ENCODE measurements at places on chromosomes 2 and 18.

DNA sequence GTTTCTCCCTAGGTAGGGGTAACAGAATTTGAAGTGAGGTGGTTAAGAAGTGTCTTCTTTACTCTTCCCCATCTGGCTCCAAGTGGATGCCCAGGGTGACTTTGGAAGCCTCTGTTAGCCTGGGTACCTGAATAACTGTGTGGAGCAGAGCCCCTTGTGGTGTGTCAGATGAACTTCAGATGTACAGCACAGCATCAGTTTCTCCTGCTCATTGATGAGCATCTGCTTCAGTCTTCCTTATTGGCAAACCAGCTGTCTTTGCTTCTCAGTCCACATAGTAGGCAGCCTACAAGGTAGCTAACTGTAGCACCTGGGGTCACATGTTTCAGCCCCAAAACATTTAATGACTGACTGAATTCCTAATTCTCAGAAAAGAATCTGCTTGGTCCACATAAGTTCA is 56.2 kb upstream of the ATP8B1 start:
- DNase-seq = no peak

DNA sequence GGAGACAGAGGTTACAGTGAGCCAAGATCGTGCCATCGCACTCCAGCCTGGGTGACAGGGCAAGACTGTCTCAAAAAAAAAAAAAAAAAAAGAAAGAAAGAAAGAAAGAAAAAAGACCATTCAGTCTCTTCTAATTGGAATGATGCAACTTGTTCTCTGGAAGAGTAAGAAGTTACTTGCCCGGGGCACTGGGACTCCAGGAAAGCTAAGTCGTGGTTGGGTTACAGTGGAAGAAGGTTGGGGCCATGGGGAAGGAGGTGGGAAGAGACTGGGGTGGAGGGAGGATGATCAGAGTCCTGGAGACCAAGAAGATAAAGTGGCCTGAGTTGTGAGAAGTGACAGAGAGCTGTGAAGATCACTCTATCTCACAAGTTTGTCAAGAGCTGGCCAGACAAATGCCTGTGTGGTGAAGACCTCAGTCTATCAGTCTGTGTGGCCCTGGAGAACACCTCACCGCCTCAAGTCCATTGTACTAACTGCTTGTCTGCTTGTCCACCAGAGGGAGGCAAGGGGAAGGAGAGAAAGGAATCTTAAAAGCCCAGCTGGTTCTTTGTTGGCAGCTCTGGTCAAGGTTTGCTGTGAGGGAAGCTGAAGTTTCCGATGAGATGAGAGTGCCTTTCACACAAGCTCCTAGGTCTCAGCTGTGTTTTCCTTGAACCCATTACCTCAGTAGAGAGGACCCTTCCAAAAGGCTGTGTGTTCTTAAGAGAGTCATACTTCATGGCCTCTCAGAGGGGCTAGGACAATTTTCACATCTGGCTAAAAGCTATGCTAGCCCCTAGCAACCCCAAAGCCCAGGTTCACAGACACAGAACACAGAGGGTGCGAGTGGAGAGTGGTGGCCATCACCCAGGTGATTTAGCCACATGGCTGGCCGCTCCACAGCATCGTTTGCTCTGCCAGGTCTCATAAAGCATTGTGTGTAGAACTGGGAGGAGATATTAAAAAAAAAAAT is 72.0 kb upstream of the TMEM178A start:
- no peak for DNase-seq

- DNase-seq = no peak
Measured at GRCh38 chr2:170165129-170165528, 12.8 kb upstream of the MYO3B start.

DNA sequence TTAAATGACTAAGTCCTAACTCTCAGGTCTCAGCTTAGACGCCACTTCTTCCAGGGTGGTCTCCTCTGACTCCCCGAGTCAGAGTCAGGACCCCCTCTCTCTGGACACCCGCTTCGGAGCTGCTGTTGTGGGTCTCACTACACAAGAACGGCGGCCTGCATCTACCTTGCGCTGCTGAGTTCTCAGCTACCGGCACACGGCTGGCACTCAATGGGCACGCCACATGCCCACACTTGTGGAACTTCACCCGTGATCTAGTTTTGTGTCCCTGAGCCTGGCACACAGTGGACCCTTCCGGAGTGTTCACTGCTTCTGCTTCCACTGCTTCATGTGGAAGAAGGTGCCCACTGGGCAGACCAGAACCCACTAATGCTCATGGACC is 58.3 kb upstream of the ID2 start:
- no peak for DNase-seq

- no peak for DNase-seq
Measured at GRCh38 chr18:40413160-40413559, 1541.9 kb upstream of the PIK3C3 start.

DNA sequence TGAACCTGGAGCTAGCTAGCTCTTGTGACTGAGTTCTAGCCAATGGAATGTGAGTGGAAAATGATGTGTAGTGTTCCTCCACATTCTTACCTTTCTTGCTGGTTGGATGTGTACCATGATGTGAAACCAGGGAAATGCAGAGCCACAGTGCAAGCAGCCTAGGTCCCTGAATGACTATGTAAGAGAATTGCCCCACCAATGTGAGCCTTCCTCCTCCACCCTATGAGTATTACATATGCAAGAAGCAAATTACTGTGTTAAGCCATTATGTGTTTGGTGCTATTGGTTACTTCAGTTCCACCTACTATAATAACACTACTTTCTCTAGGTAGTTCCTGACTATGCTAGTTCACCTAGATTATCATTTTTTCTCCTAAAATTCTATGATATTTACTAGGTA is 39.6 kb downstream of the LCLAT1 start:
- no peak for DNase-seq

DNA sequence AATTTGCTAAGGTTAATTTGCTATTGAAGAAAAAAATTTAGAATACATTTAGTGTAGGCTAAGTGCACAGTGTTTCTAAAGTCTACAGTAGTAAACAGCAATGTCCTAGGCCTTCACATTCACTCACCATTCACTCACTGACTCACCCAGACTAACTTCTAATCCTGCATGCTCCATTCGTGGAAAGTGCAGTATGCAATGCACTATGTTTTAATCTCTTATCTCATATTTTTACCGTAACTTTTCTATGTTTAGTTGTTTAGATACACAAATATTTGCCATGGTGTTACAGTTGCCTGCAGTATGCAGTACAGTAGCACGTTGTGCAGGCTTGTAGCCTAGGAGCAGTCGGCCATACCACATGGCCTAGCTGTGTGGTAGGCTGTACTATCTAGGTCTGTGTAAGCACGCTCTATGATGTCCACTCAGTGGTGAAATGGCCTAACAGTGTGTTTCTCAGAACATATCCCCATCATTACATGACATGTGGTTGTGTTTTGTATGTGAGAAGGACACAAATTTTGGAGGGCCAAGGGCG is 18.1 kb upstream of the RFX8 start:
- no peak for DNase-seq

DNA sequence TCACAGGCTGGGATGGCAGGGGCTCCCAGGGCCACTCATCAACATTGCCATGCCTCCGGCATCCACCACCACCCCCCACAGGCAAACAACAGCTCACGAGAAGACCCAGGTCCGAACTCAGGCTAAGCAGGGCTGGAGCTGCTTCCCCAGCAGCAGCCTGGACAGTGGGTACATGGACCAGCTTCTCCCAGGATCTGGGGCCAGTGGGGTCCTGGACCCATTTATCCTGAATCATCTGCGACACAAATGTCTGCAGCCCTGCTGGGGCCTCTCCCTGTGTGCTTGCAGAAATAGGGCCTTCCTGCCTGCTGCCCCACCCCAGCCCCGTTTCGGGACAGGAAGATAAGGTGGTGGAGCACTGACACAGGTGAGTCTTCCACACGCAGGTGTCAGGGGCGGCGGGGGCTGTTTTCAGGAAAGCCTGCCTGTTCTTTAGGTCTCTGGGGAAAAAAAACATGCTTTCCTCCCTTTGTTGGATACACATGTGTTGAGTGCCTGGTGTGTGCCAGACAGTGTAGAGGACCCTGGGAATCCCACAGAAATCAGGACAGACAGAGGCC is 4.5 kb downstream of the PRLH start:
- no peak for DNase-seq

DNA sequence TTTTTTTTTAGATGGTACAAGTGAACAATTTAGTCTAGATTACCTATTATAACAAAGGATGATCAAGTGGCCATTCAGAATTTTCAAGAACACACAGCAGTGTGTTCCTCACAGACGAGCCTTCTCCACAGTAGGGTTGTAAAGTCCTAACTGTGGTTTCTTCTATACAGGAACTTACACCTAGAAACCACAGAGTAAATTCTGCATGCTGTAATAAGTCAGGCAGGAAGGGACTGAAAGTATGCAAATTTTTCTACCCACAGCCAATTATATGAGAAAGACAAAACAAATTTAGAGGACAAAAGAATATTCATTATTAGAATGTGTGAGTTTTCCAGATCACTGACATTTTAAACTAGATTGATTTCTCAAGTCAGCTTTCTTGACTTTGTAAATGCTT is 99.5 kb downstream of the RBMS1 start:
- no peak for DNase-seq

DNA sequence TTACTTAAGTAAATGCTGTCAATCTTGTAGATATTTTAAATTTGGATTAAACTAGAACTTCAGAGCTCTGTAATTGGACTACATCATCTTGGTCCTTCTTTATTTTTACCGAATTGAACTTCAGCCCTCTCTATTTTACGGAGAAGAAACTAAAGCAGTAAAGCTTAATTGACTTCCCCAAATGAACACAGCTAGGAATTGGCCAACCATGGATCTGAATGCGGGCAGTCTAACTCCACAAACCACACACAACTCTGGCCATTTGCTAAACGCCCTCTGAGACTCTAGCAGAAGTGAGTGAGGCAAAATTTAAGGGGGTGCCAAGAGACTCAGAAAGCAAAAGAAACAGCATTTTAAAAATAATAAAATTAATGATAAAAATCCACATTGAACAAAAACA is 86.3 kb upstream of the KCTD1 start:
- no peak for DNase-seq
